ENCODE measurements at places on chromosomes 13 and 19. TPM values are rescaled to one million over a fixed set of nuclear protein-coding genes. Genes with fewer than 3 reads are reported as not detected.

Gene MAST1
- 9.7 TPM for polyA plus RNA-seq

Gene PGLYRP1
- not detected for polyA plus RNA-seq

Gene KLK6
- polyA plus RNA-seq, result not detected

Gene TSKS
- polyA plus RNA-seq, result not detected

Gene SYDE1
- 40.6 TPM for polyA plus RNA-seq

Gene ZNF730
- 0.58 TPM for polyA plus RNA-seq

Gene MBD3L1
- polyA plus RNA-seq, result not detected

Gene CYP4F8
- polyA plus RNA-seq, result not detected

Gene TMPRSS9
- polyA plus RNA-seq, result not detected

DNA sequence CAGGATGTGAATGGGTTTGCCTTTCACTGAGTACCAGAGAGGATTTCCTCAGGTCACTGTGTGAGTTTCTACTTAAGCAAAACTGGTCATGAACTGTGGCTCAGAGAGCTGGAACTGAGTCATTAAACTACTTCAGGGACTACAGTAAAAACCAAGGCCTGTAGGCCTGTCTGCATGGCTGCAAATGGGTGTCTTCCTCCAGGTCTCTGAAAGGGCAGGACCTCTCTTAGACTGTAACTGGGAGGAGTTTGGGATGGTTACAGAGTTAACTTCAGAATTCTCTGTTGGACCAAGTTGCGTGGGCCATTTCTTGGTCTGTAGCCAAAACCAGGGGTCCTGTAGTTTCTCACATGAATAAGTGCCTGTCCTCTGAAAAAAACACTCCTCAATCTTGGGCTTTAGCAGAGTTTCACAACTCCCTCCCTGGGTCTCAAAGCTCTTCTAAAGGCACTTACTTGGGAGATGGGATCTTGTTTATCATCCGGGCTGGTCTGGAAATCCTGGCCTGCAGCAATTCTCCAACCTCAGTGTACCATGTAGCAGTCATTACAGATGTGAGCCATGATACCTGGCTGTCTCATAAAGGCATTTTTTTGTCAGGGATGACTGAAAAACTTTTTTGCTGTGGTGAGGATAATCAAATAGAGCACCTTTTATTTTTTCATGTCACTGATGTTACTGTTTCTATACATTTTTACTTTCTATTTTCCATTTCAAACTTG lies 19.7 kb downstream of the ZNF714 start:
- DNase-seq, result no peak

DNA sequence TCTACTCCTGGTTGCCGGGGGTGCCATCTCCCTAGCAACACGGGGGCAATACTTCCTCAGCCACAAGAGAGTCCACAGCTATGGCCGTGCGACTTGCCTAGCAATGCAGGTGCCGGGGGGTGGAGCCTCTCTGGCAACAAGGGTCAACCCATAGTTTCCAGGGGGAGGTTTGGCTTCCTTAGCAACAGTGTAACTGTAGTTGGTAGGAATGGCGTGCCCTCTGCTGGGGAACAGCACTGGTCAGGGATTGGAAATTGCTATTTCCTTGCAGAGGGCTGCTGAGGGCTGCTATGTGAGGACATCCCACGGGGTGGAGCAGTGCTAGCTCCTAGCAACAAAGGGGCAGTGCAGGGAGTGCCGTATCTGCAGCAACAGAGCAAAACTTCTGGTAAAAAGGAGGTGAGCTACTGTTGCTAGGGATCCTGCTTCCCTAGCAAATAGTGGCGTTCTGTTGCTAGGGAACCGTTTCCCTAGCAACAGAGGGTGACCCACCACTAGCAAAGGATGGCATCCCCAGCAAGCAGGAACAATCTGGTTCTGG lies 7.0 kb upstream of the TMC4 start:
- DNase-seq, result peak; percentile 66

GRCh38 chr13:42280537-42280936 lies 8.6 kb downstream of the AKAP11 start:
- DNase-seq, result no peak

DNA sequence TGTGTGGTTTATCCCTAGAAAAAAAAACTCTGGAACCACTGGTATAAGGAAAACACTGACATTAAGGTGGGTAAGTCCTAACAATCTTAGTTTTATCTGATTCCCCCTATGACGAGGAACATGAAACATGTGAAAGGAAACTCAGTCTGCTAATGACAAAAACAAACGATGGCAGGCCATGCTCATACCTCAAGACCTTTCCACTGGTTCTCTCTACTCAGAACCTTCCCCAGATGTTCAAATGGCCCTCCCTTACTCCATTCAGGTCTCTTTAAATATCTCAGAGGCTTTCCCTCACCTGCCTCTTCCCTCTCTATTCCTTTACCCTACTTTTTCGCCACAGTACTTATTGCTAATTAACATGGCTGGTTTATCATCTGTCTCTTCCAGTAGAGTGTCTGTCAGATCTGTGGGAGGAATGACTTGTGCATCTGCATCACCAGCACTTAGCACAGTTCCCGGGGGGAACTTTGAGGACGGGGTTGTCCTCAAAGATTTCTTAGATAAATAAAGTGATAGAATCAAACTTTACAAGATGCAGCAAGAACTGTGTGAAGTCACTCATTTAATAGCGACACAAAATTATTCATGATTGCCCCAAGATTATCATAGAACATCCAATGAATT lies 1.5 kb downstream of the TUBGCP3 start:
- no peak for DNase-seq

GRCh38 chr13:31134039-31134711 lies 27.5 kb downstream of the HSPH1 start:
- DNase-seq, result no peak

DNA sequence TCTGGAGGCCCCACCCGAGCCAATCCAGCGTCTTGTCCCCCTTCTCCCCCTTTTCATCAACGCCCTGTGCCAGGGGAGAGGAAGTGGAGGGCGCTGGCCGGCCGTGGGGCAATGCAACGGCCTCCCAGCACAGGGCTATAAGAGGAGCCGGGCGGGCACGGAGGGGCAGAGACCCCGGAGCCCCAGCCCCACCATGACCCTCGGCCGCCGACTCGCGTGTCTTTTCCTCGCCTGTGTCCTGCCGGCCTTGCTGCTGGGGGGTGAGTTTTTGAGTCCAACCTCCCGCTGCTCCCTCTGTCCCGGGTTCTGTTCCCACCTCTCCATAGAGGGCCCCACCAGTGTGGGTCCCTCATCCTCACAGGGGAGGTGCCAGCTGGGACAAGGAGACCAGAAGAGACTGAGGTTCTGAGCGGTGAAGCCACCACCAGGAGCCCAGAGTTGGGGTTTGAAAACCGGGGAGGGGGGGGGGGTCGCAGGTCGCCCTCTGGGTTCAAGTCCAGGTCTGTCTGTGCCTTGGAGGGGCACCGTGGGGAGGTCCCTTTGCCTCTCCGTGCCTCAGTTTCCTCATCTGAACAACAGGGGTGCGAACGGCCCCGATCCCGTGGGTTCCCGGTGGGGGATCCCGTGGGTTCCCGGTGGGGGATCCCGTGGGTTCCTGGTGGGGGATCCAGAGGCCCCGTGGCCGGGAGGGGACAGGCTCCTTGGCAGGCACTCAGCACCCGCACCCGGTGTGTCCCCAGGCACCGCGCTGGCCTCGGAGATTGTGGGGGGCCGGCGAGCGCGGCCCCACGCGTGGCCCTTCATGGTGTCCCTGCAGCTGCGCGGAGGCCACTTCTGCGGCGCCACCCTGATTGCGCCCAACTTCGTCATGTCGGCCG lies at the start of gene ELANE:
TSS of gene ELANE (plus strand) at position 168 of the 878 bp plus-strand sequence. CDS start at position 194, 26 bp downstream.
- DNase-seq, result no peak

GRCh38 chr13:50999641-51000040 lies 90.0 kb downstream of the RNASEH2B start:
- no peak for DNase-seq

DNA sequence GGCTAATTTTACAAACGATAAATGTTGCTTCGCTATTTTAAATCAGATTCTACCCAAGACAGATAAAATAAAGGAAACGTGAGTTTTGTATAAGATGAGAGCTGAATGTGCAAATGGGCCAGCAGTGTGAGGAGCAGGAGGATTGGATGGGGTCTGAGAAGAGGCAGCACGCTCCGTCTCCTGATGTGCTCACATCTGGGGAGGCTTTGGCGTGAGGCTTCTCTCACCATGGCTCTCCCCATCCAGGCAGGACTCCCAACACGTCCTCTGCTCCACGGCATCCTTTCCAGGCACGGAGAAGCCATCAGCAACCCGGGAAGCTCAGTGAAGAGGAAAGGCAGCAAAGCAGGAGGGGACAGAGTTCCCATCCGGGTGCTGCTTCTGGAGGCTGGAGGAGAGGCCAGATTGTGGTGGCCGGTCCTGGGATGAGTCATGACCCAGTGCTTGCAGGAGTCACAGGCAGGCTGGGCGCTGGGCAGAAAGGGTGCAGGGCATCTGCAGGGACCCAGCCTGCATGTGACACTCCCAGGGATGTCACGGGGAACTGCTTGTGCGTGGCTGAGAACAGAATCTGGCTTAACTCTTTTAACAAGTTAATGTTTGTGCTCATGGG lies 47.5 kb downstream of the ZNF536 start:
- peak; percentile 52 for DNase-seq

DNA sequence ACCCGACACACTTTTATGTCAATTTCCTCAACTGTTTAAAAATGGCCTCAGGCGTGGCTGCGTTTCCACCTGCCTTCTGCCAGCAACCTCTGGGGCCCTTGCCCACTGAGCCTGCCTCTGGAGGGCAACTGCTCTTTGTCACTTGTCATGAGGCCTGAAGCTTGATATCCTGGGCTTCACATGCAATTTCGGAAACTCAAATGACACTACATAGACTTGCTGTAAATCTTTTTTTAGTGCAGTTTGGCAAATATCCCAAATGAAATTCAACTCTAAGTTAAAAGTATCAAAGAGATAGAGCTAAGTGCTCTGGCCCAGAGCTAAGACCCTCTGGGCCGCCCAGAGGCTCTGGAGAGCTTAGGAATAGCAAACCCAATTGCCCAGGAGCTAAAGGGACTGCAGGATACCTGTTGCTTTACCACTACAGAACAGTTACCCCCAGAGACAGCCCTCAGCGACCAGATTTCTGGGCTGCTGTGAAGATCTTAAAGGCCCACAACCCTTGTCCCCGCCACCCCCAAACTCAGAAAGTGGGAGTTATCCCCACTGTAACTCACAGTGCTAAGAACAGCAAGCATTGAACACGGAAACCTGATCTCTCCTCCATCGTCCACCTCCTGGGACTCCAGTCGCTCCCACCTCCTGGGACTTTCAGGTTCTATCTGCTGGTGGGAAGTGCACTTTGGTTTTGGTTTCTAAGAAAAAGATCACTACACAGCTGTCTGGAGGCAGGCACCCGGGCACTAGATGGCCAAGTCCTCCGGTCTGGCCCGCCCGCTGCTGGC lies 19.4 kb downstream of the GJA3 start:
- no peak for DNase-seq

DNA sequence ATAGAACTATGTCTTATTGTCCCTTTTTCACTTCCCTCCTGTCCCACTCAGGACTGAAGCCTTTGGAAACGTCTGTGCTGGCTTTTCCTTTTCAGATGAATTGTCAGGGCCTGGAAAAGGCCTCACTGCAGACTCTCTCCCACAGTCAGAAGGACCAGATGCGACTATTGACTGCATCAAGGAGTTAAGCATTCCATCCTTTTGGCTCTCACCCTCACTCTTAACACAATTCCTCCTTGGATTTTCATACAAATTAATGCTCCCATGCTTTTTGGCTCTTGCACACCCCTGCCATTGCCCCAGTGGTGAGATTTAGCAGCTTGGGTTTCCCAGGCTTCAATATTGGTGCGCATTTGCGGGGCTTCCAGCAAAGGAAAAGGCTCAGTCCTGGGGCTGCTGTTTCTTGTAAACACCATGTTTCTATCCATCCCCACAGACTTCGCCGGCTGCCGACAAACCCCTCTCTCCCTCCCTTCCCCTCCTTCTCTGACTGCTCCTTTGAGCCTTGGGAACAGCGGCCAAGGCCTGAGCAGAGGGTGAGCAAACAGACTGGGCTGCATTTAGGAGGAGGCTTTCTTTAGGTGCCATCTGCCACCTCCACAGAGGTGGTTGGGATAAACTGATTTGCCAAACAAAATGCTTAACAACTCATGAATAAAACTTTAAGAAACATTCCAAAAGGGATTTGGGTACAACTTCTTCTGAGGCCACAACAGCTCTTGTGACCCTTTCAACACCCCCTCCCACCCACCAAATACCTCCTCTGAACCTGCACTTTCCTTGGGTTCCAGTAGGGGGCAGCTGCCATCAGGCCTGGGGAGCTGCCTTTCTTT lies 48.6 kb upstream of the PCDH8 start:
- peak; percentile 61 for DNase-seq
